ENCODE measurements at places on chromosomes 5 and 9.

DNA sequence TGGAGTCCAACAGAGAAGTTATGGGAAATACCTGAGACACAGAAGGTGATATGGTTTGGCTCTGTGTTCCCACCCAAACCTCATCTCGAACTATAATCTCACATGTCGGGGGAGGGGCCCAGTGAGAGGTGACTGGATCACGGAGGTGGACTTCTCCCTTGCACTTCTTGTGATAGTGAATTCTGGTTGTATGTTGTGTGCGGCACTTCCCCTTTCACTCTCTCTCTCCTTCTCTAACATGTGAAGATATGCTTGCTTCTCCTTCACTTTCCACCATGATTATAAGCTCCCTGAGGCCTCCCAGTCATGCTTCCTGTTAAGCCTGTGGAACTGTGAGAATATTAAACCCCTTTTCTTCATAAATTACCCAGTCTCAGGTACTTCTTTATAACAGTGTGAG, 96.1 kb downstream of the TMEM232 start:
- DNase-seq = no peak

- no peak for DNase-seq
Observed at GRCh38 chr9:134361843-134362414, 35.7 kb downstream of the RXRA start.

DNA sequence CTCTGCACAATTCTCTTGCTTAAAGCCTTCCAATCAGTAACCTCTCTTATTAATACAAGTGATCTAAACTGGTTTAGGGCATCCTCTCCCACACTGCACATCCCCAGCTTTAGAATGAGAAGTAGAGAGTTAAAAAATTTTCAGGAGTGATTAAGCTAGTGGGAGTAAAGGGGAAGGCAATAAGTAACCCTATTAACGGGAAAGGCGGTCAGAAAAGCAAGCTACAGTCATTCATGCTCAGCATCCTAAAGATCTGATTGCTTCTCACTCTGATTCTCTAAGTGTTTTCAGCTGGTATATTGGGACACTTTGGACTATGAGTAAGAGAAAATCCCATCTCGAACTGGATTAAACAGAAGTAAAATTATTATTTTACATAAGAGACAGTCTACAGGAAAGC, 15.8 kb downstream of the CDH6 start:
- no peak for DNase-seq

GRCh38 chr5:6733411-6734242, 20.4 kb downstream of the TENT4A start:
- DNase-seq = no peak

DNA sequence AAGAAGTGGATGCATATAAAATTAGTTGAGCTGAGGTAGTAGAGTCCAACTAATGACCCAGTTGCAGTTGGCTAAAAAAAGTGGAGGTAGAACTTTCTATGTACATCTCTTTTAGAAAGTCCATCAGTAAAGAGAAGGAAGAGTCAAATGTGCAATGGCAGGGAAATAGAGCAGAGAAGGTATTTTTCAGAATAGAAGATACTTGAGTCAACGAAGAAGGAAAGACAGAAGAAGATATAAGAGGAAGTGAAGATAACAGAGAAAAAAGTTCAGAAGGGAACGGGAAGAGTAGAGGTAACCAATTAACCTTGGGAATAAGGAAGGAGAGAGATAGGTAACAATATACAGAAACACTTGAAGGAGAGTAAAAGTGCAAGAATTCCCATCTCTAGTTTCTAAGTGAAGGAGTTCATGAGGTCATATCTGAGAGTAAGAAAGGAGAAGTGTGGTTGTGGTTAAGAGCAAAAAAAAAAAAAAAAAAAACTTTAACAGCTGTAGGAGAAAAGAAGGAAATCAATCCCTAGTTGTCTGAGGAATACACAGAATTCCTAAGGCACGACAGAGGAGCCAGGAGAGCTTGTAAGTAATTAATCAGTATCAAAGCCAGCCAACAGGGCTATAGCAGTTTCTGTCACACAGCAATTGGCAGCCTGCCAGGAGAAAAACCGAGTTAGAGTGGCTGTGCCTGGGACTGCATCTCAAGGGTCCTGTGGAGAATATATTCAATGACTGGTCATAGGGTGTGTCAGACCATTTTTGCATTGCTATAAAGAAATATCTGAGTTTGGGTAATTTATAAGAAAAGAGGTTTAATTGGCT, 61.0 kb downstream of the ARL15 start:
- DNase-seq = no peak

DNA sequence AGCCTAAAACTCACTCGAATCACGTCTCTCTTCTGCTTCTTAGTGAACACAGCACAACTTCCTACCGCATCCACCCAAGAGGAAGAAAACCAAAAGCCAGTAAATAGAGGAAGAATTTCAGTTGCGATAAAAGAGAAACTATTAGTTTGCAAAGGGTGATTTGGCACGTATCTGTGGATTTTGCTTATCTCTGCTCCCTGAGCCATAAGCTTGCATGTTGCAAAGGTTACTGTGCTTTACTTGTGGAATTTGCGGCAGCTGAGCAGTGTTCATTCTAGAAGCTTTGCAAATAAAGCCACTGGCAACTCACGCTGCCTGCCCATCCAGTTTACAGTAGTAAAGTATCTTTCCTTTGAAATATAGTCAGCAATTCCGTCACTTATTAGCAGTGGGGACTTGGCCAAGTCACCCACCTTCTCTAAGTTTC, 149.0 kb upstream of the PCA3 start:
- DNase-seq = no peak

DNA sequence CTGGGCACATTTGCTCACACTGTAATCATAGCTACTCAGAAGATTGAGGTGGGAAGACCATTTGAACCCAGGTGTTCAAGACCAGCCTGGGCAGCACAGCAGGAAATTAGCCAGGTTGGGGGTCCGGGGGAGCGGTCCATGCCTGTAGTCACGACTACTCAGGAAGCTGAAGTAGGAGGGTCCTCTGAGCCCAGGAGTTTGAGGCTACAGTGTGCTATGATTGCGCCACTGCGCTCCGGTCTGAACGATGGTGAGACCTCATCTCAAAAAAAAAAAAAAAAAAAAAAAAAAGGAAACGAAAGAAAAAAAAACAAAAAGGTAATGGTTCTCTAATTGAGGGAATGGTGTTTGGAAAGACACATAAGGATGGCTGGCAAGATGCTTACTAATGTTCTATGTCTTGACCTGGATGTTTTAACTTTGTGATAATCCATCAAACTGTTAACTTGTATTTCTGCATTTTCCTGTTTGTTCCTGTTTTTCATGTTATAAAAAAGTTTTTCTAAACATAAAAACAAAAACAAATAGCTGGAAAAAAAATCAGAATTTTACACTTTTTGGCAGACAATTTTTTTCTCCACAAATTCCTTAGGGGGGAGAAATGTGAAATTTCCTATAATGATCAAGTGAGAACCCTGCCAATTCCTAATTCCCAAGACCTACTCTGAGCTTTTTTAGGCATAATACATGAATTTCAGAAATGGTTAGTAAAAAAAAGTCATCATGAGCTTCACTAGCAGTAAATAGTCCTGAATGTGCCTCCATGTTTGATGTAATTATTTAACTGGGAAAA, 96.9 kb downstream of the DENND1A start:
- no peak for DNase-seq

GRCh38 chr5:65907135-65907534, 19.2 kb upstream of the ERBIN start:
- DNase-seq = no peak

GRCh38 chr5:78757269-78758053, 108.9 kb upstream of the LHFPL2 start:
- no peak for DNase-seq

DNA sequence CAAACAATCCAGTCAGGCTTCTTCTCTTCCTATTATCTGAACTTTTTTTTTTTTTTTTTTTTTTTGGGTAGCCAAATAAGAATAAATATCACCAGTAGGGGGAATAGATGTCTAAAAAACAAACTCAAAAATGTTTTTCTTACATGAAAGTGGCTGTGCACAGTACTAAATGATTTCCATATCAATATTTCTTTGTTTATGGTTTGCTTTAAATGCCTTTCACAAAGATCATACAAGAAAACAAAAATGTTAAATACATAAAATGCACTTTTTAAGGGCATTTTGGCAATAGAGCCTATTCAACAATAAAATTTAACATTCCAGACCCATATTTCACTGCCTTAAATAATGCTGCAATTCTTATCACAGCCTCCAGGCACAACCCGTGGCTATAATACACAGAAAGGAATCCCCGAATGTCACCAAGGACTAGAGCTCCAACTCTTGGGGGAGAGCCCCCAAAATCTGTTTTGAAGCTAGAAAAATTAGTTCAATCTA, 91.1 kb upstream of the TBCA start:
- DNase-seq = no peak

- no peak for DNase-seq
Observed at GRCh38 chr5:11429254-11429653, 475.0 kb downstream of the CTNND2 start.

GRCh38 chr5:7015586-7016256, 302.5 kb downstream of the TENT4A start:
- DNase-seq = no peak

- no peak for DNase-seq
Observed at GRCh38 chr5:95533761-95534160, 21.0 kb downstream of the SKIC3 start.

- DNase-seq = no peak
Observed at GRCh38 chr9:78236551-78236910, 656 bp downstream of the CEP78 start.

GRCh38 chr5:156479849-156480248, 152.9 kb downstream of the SGCD start:
- DNase-seq = no peak

GRCh38 chr5:133247151-133247709, 195.4 kb downstream of the HSPA4 start:
- DNase-seq = no peak

DNA sequence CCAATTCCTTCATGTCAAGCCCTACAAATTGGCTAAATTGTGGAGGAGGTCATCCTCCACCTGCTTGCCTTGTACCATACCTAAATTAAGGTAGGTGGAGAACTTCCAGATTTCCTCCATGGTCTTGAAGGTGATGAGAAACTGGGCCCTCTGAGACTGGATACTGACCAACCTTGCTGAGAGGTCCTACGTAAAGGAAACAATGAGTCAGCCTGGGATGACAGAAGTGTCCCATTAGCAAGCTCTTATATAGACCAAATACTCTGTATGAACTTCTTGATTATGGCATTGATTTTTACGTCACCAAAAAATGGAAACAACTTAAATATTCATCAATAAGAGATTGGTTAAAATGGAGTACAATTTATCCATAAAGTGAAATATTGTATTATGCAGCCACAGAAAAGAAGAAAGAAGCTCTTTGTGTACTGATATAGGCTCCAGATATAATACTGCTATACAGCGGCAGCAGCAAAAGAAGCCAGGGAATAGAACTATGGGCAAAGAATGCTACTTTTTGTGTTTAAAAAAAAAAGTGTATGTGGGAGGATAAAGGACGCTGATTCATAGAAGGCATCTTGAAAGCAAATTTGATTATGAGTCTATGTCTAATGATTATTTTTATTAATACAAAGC, 18.3 kb downstream of the SH3TC2 start:
- no peak for DNase-seq

GRCh38 chr9:101528015-101528414, 5.6 kb upstream of the RNF20 start:
- no peak for DNase-seq

DNA sequence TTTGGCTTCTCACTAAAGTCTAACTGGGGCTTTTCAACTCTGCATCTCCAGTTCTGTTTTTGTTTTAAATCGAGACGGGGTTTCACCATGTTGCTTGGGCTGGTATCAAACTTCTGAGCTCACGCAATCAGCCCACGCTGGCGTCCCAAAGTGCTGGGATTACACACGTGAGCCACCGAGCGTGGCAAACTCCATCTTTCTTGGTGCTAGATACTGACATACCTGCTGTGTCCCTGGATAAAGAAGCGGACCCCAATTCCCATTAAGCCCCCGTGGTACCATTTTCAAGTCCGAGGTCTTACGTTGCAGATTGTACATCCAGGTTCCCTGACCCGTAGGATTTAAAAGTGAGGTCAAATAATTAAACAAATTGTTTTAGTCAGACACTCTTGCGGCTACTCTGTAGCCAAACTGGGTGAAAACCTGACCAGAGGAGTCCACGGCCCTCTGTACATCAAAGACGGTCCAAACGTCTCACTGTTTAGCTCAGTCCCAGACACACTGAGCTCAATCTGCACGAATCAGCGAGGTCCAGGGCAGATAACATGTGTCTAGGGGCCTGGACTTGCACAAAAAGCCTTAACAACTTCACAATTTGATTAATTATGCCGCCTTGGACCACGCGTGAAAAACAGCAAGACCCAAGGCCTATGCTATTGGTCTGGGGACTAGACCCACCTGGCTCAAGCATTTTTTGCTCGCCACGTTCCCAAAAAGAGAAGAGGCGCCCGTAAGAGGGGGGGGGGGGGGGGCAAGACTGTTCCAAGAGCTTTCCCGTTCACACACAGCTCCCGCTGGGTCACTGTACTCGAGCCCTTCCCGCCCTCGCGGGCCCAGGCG, 727 bp upstream of the DNAJA1 start:
- DNase-seq = peak; percentile 59

DNA sequence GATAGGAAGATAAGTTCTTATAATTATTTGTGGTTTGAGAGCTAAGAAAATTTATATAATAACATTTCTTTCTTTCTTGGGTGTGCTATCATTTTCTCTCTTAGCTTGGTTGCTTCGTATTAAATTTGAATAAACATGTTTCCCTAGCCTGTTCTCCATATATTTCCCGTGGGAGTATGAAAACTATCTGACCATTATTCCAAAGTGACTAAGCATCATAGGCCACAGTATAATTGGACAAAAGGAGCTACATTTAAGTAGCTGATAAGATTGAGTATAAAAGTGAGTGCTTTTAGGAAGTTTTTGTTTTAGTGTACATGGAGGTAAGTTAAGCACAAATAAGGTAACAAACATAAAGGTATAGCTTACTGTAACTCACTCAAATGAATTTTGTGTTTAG, 8.4 kb upstream of the OSMR start:
- no peak for DNase-seq

DNA sequence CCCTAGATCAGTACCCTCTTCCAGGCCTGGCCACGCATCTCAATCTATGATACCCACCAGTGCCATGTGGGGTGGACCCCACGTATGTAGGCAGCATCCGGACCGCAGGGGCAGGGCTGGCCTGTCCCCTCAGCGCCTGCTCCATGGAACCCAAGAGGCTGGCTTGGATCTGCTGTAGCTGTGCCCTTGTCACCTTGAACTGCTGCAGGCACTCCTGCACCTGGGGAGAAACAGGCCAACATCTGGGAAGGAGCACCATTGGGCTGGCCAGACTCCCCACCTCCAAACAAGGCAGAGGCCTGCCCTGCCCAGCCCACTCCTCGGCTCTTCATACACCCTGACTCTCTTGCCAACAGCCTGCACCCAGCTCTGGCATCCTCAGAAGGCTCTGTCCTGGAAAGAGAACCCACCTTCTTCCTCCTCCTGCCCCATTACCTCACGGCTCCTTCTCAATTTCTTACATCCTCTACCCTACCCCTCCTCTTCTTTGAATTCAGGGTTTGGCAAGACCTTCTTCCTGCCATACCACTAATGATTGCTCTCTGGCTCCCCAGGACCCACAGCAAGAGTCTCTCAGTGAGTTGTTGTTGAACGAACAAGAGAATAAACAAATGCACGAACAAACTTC, 7.7 kb downstream of the HK3 start:
- no peak for DNase-seq

GRCh38 chr5:98898743-98899142, 30.1 kb downstream of the CHD1 start:
- no peak for DNase-seq
